NCI-H69 (cell line): ENCODE measurements at places on chromosomes 7 and 10.
A peak's percentile ranks its signal among the peaks of the same experiment; 100 is the strongest.

DNA sequence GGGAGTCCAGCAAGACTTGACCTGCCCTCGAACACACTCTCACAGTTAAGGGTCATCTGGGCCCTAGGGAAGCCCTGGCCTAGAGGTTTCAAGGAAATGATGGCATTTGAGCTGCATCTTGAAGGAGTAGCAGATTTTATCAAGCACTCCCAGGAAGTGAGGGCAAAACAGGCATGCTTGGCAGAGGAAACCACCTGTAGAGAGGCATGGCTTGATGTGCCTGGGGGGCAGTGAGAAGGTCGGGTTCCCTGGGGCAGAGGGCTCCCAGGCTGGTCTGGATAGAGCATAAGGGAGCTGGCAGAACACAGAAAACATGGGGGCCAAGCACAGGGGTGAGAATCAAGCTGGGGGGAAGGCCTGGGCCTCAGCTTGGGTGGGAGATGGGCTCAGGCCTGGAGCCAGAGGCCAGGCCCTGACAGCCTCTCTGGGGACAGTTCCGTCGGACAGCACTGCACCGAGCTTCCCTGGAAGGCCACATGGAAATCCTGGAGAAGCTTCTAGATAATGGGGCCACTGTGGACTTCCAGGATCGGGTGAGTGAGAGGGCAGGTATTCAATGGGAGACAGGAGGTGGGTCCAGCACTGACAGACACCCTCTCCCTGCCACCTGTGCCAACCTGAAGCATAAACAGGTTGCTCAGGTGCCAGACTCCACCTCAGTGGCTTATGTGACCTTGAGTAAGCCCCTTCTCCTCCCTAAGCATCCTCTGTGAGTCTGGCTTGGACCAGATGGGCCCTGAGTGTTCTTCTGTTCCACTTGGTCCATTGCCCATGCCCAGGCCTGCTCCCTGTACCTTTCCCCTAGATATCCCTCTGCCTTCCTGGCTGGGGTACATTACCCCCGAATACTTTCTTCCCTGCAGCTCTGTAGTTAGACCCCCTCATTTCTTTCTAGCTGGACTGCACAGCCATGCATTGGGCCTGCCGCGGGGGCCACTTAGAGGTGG lies 3.5 kb upstream of the HOGA1 start:
- DNase-seq: no peak

DNA sequence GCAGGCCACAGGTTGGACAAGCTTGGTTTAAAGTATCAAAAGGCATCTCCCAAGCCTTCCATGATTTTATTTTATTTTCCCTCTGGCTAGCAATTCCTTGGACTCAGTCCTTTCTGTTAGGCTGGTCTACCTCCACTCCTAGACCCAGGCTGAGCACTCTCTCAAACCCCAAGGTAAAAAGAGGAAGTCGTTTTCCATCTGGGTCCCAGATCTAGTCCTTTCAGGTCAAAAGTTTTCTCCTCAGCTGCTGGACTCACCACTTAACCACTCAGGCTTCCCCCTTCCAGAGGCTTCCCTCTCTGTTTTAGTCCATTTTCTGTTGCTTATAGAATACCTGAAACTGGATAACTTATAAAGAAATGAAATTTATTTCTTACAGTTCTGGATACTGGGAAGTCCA lies 252.3 kb upstream of the MKLN1 start:
- no peak for DNase-seq

- DNase-seq: no peak
Measured at GRCh38 chr10:1213252-1214070, 157.3 kb downstream of the WDR37 start.

DNA sequence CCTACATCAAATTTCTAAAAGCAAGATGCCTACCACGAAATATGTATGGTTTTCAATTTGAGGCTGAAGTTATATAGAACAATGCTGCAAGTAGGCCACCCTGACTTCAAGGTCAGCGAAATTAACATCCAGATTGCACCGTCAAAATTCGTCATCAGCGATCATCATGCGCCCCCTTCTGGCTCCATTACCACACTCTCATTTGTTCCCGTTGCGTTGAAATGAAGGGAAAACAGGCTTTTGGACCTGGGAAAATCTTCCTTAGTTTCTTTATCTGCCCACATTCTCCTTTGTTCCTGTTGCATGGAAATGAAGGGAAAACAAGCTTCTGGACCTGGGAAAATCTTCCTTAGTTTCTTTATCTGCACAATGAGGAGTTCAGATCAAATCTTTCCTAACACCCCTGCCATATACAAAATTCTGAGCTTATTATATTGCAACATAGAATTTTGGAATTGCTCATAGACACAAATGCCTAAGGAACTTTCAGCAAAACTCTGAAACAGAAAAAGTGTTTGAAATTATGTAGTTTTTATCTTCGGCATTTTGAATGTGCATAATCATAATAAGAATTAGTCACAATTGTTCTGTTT lies 98.2 kb upstream of the PRKCQ start:
- no peak for DNase-seq

- no peak for DNase-seq
Measured at GRCh38 chr10:45353186-45353585, 20.8 kb upstream of the ALOX5 start.

- no peak for DNase-seq
Measured at GRCh38 chr10:29411666-29412315, 122.9 kb downstream of the LYZL1 start.

DNA sequence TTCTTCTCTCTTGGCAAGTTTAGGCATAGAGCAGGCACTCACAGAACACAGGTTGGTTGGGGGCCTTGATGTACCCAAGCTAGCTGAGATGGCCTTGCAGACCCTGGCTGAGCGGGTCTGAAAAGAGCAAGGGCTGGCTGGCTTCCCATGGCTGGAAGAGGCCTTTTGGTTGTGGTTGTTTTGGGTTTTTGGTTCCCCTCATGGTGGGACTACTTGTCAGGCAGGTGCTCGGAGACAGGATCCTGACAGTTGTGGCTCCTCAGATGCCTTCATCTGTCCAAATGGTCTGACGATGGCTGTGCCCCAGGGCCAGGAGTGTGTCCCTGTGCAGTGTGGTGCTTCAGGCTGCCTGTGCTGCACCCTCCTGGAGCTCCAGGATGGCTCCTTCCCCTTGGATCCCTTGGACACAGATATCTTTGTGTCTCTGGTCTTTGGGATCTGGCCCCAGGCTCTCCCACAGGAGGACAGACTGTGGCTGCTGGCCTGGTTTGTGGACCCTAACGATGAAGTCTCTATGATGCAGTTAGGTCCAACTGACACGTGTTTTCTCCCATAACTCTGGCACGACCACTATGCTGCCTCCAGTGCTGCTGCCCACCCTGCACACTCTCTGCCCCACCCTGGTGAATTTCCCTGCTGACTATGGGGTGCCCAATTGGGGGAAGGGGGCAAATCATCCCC lies 321.5 kb upstream of the ZNF32 start:
- DNase-seq: no peak

DNA sequence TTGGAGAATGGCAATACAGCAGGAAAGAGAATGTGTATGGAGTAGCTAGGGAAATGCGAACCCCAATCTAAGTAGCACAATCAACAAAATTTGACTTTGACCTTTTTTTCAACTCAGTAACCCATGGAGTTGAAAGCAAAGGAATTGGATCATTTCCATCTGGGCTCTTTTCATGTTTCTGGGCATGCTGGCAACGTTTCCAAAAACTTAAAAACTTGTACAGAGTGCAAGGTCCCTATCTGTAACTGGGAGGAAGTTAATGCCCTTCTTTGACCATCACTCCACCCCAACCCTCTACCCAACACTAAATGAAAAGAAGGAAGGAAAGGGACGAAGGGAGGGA lies 1.3 kb upstream of the HIBADH start:
- no peak for DNase-seq

GRCh38 chr7:42203336-42203735 lies 33.7 kb downstream of the GLI3 start:
- DNase-seq: no peak

DNA sequence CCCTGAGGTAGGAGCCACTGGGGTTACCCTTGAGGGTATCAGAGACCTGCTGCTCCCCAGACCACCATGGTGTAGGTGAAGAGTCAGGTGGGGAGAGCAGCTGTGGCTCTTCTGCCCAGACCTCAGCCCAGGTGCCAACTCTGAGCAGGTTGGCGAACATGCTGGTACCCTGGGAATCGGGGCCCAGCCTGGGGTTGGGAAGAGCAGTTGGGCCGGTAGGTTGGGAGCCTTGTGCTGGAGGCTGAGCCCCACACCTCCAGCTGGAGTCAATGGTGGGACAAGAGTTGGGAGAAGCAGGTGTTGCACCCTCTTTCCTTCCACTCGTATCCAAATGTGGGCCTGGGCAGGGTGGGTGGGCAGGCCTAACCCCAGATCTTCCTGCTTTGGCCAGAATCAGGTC lies 114.5 kb downstream of the CDH23 start:
- no peak for DNase-seq

DNA sequence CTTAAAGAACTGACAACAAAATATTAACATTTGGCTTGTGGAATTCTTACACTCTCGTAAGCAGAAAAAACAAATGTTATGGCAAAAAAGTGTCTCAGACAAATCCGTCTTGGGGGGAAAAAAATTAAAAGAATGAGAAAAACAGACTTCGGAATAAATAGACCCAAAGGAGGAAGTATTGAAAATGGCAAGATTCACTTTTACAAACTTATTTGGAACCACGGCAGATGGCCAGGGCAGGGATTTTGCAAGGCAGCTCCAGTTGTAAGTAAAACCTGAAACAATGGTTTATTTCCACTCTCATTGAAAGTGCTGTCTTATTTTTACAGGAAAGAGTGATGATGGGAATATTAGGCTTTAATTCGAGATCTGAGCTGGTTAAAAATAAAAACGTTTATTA lies 1.5 kb upstream of the ZNF438 start:
- no peak for DNase-seq

DNA sequence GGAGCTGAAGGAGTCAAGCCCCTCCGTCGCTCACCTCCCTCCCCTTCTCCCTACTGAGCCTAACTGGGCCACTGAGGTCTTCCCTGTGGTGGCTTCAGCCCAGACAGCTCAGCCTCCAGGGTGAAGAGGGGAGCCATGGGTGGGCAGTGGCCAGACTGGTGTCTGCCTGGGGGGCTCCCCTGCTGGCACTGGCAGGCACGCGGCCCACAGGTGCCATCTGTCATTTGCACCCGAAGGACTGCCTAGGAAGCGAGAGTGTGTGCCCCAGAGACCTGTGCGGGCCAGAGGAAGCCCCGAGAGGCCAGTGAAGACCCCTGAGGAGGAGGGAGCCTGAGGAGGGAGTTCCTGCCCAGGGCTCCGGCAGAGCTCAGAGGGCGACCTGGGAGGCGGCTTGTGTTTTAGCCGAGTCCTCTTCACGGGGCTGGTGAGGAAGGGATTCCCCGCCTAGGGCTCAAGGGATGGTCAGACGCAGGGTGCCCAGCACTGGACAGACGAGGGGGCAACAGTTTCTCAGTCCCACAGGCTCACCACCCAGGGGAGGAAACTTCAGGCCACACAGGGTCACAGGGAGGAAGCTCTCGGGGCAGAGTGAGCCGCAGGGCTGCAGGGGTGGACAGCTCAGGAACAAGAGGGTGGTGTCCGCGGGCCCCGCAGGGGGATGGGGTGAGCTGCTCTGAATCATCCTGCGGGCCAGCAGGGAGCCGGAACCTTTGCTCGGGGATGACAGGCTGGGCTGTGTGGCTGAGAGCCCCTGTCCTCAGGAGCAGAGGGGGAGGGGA lies 76.2 kb upstream of the PPP2R2D start:
- no peak for DNase-seq

DNA sequence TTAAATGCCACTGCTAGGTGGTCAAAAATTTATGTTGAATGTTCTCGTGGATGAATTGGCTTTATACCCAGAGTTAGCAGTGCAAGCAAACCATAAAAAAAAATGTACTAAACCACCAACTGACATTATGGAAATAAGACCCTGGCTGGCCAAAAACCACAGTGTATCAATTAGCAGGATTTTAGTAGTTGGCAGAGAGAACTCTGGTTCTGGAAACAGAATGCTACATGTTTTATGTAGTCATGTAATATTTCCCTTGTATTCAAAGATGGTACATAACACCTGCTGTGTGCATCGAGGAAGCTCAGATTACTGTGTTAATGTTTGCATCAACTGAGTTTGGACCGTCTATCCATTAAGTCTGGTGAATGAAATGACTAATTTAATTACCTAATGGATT lies 618.5 kb downstream of the CCSER2 start:
- DNase-seq: peak; percentile 96

DNA sequence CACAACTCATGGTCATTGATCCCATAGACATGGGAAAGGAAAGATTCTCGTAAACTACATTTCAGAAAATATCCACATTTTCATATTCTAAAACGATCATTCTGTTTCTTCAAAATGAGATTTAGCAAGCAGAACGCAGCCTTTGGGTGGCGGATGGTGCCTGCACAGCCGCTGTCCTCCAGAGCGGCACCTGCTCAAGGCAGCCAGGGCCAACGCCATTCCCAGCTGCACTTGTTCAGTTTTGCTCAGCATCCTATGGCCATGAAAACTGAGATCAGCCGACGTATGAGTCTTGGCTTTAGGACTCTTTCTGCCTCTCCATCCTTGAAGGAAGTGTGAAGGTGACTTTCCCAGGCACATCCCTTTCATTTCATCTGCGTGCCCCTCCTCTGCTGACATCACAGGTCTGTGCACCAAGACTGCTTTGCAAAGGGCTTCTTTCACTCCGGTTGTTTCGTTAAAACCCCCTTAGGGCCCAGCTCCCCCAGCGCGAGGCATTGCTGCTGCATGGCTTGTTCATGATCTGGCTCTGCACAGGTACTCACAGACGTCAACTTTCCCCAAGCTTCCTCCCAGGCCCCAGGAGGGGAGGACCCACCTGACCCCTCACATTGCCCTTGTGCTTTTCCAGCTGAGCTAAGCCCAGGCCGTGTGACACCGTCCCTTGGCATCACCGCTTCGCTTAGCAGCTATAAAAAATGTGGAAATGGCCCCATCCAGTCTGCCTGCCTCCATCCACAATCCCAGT lies 37.2 kb downstream of the TCERG1L start:
- DNase-seq: no peak

DNA sequence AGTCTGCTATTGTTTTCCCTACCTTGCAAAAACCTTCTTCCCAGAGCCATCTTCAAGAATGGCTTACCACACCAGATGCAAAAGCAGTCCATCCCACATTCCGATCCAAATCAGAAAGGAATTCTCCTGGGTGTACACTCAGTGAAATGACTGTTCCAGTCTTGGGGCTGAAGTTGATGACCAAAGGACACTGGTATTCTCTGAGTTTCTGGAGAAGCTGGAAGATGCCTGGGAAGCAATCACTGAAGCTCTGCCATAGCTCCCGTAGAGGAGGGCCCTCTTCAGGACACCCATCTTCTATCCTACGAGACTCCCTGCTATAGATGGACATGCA lies 155.7 kb downstream of the LCOR start:
- DNase-seq: no peak

GRCh38 chr7:47392241-47392759 lies 189.6 kb downstream of the TNS3 start:
- no peak for DNase-seq

GRCh38 chr7:135012229-135012628 lies 25.9 kb downstream of the AGBL3 start:
- DNase-seq: no peak

DNA sequence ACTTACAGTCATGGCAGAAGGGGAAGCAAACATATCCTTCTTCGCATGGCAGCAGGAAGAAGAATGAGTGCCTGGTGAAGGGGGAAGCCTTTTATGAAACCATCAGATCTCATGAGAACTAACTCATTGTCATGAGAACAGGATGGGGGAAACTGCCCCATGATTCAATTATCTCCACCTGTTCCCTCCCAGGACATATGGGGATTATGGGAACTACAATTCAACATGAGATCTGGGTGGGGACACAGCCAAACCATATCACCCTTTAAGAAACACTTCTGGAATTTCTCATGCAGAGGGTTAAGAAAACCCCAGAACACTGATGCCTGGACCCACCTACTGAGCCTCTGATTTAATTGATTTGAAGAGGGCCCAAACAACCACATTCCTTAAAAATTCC lies 63.3 kb upstream of the DNAJB12 start:
- peak; percentile 31 for DNase-seq
